ENCODE measurements at places on chromosomes 2 and 18.

DNA sequence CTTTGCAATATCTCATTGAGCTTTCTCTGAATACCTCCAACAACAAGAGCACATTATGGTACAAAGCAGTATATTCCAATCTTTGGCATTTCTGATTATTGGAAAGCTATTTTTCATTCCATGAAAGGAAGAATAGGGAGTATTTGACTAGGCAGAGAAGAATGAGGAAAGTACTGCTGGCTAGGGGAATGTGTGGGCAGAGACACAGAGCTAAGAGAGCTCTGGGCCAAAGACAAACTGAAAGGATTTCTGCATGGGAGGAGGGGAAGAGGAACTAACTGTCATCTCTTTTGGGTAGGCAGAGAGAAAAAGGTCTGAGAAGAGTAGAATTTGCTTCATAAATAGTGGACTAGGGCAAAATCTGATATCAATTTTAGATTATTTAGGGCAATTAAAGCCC is 150.8 kb downstream of the CCDC85A start:
- DNase-seq = no peak

- DNase-seq = no peak
These were observed 45.0 kb downstream of the NBEAL1 start for GRCh38 chr2:203059567-203060240.

- DNase-seq = peak; percentile 75
These were observed 583 bp downstream of the CERS6 start for GRCh38 chr2:168456521-168457189.

DNA sequence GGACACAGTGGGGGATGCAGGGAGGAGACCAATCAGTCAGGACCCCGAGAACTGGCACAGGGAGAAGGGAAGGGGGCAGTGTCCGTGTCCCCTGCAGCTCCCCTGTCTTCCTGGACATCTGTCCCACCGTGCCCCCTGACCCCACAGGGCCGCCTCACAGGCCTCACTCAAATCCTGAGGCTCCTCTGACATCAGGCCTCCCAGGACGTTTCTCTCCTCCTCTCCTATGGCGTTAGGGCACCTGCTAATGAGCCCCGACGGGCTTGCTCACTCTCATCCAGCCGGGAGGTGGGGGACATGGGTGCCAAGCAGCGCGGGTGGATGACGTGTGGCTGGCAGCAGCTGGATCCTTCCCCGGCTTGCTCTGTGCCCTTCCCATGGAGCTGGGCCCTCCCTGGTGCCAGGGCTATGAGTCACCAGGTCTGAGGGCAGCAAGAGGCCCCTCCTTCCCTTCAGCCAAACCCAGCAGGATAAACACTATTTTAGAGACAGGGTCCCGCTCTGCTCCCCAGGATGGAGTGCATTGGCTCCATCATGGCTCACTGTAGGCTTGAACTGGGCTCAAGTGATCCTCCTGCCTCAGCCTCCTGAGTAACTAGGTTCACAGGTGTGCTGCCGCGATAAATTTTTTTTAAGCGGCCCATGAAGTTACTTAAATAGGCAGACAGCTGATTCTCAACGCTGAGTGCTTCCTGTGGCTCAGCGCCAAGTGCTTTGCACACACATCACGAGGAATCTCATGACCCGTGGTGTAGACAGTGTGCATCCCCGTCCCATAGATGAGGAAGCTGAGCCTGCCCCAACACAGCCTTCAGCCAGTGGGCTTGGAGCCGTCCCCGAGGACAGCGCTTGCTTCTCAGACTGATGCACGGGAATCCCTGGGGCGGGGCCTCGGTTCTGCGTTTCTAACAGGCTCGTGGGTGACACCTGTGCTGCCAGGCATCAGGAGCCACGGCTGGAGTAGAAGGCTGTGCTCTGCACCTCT is 64.5 kb upstream of the HDAC4 start:
- peak; percentile 79 for DNase-seq

- no peak for DNase-seq
These were observed 81.7 kb upstream of the TAF1B start for GRCh38 chr2:9761577-9761976.

DNA sequence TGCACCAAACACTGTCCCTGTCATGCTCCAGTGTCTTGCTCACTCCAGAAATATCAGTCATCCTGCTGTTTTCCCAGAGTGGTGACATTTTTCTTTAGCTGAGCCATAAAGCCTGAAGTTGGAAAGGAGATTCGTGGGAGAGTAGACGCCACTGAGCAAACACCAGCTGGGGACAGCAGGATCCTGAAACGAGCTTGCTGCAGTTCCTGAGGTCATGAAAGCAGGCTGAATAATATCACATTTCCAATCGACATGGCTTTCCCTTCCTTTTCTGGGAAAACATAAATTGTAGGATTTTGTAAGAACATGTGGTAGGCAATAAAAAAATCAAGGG is 276.4 kb downstream of the CDCA7 start:
- no peak for DNase-seq

DNA sequence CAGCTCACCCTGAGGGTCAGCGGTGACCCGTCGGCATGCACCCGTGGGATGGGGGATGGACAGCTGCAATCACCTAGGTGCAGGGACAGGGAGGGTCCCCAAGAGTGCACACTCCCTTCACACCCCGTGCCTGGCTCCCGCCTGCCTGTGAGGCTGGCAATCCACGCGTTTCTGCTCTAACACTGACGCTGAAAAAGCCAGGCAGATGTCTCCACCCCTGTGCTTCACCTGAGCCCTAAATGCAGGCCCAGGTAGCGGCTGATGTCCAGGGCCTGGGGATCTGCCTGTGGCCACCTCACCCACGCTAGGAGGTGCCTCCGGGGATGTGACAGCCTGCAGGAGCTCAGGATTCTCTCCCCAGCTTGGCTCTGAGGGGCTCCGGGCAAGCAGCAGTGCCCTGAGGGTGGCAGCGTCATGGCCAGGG is 212.0 kb upstream of the SALL3 start:
- DNase-seq = no peak

DNA sequence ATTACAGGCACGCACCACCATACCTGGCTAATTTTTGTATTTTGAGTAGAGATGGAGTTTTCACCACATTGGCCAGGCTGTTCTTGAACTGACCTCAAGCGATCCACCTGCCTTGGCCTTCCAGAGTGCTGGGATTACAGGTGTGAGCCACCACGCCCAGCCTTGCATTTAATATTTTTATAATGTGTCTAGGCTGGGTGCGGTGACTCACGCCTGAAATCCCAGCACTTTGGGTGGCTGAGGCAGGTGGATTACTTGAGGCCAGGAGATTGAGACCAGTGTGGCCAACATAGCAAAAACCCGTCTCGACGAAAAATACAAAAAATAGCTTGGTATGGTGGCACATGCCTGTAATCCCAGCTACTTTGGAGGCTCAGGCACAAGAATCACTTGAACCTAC is 3.2 kb downstream of the RPL37A start:
- DNase-seq = no peak

DNA sequence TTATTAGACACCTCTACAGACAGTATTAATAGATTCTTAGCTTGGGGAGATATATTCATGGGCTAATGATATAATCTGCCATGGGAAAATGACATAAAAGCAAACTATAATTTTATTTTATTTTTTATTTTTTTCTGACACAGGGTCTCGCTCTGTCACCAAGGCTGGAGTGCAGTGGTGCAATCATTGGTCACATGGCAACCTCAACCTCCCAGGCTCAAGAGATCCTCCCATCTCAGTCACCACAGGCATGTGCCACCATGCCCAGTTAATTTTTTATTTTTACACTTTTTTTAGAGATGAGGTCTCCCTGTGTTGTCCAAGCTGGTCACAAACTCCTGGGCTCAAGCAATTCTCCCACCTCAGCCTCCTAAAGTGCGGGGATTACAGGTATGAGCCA is 39.3 kb downstream of the RTN4 start:
- DNase-seq = no peak

- no peak for DNase-seq
These were observed 7.4 kb upstream of the POLI start for GRCh38 chr18:54261894-54262293.

DNA sequence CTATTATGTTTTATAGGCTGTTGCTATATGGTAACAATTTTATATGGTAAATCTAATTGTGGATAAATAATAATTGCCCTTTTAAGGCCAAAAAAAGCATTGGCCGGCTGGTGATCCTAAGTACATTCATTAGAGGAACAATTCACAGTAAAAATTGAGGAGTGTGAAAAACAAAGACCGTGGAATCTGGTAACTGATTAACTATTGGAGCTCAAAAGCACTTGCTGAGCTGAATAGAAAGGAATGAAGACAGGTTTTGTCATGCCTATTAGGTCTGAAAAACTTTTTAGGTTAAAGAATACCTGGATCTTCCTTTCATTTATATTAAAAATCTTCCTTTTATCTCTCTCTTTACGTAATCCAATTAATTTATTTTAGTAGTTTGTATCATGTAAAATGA is 18.5 kb upstream of the RBBP8 start:
- DNase-seq = no peak

DNA sequence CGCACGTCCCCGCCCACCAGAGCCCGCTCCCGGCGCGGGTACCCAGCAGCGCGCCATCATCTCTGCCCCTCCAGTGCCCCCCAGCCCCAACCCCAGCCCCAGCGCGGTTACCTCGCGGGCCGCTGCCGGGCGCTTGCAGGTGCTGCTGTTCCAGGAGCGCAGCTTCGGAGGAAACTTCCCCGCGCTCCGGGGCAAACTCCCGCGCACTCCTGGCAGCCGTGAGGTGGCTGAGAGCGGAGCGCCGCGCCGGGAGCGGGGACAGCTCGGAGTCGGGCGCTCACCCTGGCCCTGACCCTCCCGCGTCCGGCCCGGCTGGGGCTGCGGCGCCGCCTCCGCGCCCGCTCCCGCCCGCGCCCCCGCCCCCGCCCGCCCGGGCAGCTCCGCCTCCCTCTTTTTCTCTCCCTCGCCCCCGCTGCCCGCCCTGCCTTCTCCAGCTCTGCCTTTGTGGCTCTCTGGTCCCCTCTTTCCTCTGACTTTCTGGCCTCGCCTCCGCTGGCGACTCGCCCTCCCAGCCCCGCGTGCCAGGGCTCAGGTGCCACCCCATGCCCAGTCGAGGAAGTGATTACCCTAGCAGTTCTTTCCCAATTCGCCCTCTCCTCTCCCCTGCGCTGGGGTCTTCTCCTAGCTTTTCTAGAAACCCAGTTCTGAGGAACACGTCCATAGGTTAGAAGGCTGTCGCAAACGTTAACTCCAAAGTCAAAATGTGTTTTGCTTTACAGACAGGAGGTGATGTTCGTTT is at the start of gene CHST9:
Gene CHST9 (minus strand): TSS at position 284 of the 739 bp plus-strand sequence. CDS start 42,499 bp downstream, outside the sequence.
- DNase-seq = no peak

DNA sequence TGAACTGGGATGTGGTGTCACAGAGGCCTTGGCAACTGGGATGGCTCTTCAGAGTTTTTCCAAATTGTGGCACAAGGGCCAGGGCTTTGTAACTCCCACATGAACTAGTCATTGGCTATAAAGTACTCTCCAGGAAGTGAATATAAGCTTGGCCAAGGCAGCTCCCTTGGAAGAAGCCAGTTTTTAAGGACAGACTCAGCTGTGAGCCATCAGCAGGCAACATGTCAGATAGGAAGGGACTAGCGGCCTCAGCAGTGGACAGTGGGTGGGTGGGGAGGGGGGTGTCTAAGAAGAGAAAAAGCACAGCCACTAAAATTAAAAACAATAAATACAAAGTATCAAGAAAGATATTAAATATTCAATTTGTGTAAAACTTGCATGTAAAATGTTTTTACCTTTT is 691.1 kb upstream of the PIK3C3 start:
- DNase-seq = no peak

DNA sequence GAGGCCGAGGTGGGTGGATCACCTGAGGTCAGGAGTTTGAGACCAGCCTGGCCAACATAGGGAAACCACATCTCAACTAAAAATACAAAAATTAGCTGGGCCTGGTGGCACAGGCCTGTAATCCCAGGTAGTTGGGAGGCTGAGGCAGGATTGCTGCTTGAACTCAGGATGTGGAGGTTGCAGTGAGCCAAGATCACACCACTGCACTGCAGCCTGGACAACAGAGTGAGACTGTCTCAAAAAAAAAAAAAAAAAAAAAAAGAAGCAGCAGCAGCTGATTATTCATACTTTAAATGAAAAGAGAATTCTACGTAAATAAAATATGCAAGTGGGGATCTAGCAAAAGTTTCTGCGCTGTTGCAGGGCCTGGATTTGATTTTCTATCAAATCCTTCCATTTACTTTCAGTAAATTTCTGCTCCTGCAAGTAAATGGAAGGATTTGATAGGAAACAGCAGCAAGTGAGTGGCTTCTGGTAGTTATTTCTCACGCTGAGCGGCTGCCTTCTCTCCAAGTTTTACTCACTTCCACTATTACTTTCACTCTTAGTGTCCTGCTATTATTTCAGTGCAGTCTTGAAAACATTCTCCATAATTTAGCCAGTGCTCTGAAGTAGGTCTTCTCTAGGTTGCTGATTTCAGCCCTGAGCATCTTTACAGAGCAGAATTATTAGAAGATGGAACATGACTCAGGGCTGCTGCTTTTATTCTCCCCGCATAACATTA is 68.4 kb downstream of the SLC16A14 start:
- DNase-seq = no peak

DNA sequence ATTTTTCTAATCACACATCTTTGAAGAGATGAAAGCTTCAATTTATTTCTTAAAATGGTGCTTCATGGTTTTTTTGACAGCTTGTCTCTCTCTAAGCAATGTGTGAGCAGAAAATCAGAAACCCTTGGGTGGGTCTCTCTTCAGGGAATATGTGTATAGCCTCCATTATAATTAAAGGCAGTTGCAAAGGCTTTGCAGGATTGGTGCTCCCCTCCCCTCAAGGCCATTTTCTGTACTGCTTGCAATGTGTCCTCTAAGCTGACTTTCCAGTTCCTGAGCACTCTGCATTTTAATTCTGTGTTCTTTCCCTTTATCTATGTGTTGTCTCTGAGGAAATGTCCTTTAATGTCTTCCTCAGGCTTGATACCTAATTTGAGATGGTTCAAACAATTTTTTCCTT is 172.6 kb downstream of the DPP4 start:
- no peak for DNase-seq

- peak; percentile 76 for DNase-seq
These were observed at the start of gene PIEZO2 for GRCh38 chr18:11149441-11150270. TSS of gene PIEZO2 (minus strand) at chr18:11149569. CDS start at chr18:11148588, 981 bp downstream.

DNA sequence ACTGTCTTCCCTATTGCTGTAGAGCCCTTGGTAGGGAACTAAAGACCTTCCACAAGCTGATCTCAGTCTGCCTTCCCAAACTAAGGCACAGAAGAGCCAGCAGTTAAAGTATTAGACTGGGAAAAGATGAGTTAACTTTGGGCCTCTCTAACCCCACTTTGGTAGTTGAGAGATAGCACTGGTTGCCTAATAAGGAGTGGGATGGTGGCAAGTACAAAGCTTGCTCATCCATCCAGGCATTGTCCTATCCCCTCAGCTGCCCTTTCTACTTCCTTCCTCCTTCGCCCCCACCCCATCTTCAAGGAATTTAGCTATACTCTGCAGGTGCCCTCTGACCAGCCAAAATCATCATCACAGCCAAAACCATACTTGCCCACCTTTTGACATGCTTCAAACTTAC is 22.2 kb upstream of the AFTPH start:
- no peak for DNase-seq

GRCh38 chr2:23360571-23361125 is 24.3 kb upstream of the KLHL29 start:
- no peak for DNase-seq

- no peak for DNase-seq
These were observed 1556.9 kb upstream of the NXPH2 start for GRCh38 chr2:140337061-140337460.

Data from coronary artery (tissue), 2 donors.